Mucosa of gallbladder (tissue), 1 donor: ENCODE measurements at places on chromosomes 5 and 9. TPM values are rescaled to one million over a fixed set of nuclear protein-coding genes. Genes with fewer than 3 reads are reported as not detected.
A peak's percentile ranks its signal among the peaks of the same experiment; 100 is the strongest.

DNA sequence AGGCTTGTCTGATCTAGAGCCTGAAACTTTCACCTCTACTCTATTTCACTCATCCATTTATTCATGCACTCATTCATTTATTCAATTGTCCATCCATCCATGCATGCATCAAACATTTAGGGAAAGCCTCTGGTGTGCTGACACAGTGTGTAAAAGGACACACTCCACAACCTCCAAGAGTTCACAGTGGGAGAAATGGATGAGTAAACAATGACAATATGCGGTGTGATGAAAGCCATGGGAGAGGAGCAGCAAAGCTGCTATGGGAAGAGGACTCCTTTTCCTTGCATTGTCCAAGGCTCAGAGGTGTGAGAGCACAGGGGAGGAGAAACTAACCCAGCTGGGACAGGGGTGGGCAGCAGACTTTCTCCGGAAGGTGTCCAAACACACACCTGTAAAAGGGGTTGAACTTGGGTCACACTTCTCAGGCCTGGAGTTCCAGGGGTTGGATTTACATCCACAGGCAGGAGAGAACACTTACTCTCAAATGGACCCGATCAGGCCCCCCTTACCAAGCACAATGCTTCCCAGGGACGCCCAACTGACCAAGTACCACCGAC, 21.2 kb upstream of the PFDN1 start:
- DNase-seq, result no peak

DNA sequence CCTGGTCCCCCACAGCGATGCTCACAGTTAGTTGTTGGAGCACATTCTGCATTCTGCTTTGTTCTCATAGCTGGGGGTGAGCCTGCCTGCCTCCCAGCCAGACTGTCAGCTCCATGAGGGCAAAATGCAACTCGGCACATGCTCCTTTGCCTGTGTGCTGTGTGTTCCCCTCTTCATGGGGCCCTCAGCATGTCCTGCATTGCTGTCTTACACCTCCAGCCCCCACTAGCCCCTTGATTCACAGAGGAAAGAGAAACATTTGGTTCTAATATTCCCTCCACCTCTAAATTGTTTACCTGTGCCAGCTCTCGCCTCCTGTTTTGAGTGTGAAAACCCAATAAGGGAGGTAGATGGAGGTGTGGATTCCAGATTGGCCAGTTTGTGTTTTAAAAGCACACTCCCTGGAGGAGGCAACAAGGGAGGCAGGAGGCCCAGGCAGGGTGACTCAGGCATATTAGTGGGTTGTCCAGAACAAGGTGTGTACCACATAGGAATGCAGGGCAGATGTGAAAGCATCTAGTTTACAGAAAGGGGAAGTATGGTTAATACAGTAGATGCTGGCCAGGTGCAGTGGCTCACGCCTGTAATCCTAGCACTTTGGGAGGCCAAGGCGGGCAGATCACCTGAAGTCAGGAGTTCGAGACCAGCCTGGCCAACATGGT, 224.6 kb downstream of the AGTPBP1 start:
- DNase-seq, result no peak

GRCh38 chr5:180784497-180785097, 18.0 kb downstream of the MGAT1 start:
- DNase-seq, result peak; percentile 84

GRCh38 chr9:91036826-91037510, 235.3 kb downstream of the SYK start:
- DNase-seq, result peak; percentile 83

- no peak for DNase-seq
Observed at GRCh38 chr5:16137177-16137576, 42.4 kb downstream of the MARCHF11 start.

GRCh38 chr5:157025093-157025698, 33.7 kb downstream of the HAVCR1 start:
- peak; percentile 18 for DNase-seq

Gene IFNA2
- total RNA-seq, result not detected

GRCh38 chr9:788777-789176, 52.7 kb upstream of the DMRT1 start:
- DNase-seq, result no peak

DNA sequence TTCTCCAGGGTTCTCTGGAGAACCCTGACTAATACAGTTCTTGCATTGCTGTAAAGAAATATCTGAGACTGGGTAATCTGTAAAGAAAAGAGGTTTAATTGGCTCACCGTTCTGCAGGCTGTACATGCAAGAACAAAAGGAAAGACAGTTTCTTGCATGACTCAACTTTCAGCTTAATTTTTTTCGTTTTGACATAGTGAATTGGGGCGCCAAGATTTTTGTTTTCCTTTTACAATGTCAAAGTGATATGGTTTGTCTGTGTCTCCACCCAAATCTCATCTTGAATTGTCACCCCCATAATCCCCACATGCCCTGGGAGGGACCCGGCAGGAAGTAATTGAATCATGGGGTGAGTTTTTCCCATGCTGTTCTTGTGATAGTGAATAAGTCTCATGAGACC, 11.8 kb upstream of the CRHBP start:
- no peak for DNase-seq

- DNase-seq, result no peak
Observed at GRCh38 chr5:114949756-114950155, 220.0 kb downstream of the TRIM36 start.

DNA sequence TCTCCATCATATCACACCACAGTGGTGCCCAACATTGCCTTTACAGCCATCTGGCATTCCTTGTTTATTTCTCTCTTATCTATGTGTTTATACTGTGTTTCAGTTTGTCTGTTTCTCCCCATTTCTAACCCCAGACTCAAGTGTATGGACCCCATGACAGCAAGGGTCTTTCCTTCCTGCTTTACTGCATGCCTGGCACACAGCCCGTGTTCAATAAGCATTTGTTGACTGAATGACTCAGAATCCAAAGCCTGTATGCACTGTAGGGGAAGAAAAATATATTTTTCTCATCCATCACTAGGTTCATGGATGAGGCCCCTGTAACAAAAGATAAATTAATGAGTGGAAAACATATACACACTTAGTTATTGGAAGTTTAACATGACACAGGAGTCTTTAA, 190.8 kb upstream of the SEMA6A start:
- DNase-seq, result peak; percentile 65

Gene ADAMTS12
- total RNA-seq, result 2.2 TPM
